ENCODE measurements at places on chromosomes 5 and 9. TPM values are rescaled to one million over a fixed set of nuclear protein-coding genes. Genes with fewer than 3 reads are reported as not detected.

Gene OR1Q1
- not detected for polyA plus RNA-seq

DNA sequence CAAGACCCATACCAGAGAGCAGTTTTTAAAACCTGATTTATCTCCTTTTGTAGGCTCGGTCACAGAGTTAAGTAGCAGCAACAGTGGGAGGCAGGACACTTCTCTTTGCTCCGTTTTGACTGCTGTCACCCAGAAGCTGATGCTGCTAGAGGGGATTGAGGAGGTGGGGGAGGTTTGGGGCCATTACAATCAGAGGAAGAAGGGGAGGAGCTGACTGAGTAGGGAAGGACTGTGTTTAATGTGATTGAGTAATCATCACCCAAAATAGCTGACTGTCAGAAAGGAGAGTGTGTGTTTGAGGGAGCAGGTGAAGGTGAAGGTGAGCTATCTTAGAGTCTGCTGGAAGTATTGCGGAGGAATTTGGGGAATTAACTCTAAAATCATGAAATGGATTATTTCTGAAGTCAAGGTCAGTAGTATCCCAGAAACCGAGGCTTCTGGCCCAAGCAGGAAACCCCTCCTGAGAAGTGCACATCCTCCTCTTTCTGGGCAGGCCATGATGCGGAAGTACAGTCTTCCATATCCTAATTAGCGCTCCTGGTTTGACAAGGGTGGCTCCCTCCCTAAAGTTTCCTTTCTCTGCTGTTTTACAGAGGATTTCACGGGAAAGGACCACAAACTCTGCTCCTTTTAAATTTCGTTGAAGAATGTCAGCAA is 214.9 kb downstream of the PLK2 start:
- no peak for DNase-seq

Gene CTSV
- 1.8 TPM for polyA plus RNA-seq

DNA sequence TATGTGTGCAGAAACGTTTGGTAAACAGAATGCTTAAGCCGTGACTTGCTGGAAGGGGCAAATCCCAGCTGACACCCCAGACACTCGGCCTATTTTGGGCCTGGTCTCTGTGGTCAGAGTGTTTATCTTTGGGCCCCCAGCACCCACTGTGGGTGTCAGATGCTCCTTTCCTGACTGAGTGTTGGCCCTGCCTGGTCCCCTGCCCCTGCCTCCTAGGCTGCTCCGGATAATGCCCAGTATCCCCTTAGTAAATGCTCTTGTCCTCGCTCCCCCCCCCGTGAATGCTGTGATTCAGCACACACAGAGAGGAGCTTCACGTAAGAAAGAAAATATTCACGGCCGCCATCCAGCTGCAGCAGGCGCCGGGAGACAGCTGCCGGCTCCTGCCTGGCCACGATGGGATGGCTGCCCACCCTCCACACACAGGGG is 11.3 kb upstream of the ANGPTL2 start:
- DNase-seq = peak; percentile 84

GRCh38 chr5:90802474-90803317 is 244.1 kb downstream of the ADGRV1 start:
- no peak for DNase-seq

GRCh38 chr5:111398013-111398412 is 114.3 kb downstream of the STARD4 start:
- DNase-seq = no peak

DNA sequence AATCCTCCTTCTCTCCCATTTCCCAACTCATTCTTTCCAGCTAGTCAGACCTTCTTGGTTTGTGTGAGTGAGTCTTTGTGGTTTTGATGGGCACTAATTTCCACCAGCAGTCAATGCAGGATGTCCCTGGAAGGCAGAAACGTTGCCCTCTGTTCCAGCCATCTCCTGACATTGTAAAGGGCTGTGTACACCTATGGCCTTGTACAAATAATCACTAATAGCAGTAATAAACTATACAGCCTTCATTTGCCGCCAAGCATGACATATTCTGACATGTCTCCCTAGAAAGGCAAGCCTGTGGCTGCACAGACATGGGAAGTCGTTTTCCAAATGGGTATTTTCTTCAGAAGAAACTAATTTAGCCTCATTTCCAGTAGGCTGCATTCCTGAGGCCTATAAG is 18.4 kb upstream of the DENND1A start:
- DNase-seq = no peak

Gene GLIPR2
- 3.2 TPM for polyA plus RNA-seq

- DNase-seq = no peak
These were observed 137.1 kb upstream of the TARS1 start for GRCh38 chr5:33303579-33304095.

- no peak for DNase-seq
These were observed 298.2 kb upstream of the ZNF608 start for GRCh38 chr5:125044491-125045282.

Gene MRPS27
- 40.9 TPM for polyA plus RNA-seq

GRCh38 chr5:65708145-65708544 is 13.8 kb downstream of the SGTB start:
- no peak for DNase-seq

DNA sequence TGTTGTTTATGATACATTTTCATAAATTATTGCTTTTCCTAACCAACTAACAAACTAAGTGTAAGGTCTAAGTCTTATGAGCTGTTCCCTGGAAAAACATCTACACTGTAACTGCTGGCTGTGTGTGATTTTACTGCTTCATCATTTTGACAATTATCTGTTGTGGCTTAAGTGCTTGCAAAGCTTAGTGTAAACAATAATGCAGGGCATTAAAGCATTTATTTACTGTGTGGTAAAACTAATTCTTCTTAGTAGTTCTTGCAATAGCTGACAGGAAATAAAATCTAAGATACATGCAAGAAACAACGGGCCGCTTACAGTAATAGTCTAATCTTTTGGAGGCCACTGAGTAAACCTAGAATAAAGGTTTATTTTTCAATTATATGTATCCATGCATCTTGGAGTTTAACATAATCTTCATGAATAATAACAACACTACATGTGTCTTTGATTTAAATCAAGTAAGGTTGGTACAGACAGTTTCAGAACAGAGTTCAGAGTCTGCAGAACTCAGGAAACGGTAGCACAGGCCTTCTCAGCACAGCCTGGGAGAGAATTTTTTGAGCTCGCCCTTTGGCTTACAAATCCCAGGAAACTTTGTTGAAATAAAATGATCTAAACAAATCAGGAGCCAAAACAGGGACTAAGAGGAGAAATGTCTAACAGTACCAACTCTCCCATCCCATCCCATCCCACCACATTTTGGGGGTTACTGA is 473.1 kb downstream of the NR2F1-AS1 start:
- DNase-seq = no peak

DNA sequence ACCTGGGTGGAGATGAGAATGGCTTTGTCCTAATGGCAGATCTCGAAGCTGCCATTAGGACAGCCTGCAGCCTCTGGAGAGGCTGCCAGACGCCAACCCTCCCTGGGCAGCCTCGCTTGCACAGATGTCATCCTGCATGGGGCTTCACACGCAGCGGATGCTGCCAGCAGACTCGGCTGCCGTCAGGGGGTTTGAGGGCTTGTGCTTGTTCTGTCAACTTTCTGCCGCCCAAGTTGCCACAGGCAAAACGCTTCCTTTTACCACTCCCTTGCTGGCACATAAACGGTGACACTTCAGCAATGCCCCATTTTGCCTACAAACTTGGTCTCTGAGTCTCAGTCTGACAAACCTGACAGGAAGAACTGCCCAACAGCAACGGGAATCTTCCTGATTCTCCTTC is 24.7 kb downstream of the DAP start:
- DNase-seq = no peak

Gene GHR
- polyA plus RNA-seq = 36.6 TPM

DNA sequence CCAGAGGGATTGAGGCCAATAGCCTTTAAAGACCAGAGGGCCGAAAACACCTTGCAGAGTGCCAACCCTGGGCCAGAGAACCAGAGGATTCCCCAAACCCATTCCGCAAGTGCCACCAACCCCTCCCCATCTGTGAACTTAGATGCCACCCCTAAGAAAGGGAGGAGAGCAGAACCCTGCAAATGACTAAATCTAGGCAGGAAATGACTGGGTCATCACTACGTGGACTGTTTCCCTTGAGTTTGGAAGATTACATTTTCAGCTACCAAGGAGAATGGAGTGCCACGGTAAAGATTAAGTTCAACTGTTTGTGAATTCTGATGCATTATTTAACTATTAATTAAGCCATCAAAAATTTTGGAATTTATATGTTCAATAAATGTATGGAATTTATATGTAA is 142.8 kb downstream of the ENC1 start:
- no peak for DNase-seq

- DNase-seq = no peak
These were observed 522.3 kb upstream of the NUDT12 start for GRCh38 chr5:104084896-104085295.

GRCh38 chr5:142782976-142783530 is 12.9 kb downstream of the ARHGAP26 start:
- peak; percentile 43 for DNase-seq

DNA sequence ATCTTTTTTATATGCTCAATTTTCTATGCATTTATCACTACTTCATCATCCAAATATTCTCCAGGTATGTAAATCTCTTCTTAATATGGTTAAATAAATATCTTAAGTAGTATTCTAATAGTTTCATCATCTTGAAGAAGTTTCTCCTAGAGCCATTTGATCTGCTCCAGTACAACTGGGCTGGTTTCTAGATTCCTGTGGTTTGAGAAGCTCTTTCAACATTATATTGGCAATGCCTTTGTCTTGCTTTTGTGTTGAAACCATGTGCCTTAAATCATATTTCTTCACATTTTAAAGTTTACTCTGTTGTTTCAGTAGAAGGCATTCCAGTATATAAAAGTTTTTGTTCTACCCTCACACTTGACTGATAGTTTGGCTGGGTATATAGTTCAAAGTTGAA is 27.6 kb downstream of the MBLAC2 start:
- no peak for DNase-seq

DNA sequence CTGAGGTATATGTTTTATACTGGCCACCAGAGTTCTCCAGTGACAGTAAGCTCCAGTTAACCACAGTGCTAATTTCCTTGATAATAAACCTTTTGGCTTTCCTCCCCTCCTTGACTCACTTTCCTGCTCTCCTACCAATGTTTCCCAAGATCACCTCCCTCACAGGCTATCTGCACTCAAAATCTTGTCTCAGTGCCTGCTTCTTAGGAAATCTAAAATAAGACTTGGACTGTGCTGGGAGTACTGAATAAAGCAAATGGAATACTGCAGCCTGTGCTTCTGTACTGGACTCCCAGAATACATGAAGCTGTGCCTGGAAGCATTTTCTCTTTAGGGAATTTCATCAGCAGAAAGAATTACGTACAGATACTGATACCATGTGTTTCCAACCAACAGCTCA is 1.7 kb upstream of the DCP2 start:
- no peak for DNase-seq

DNA sequence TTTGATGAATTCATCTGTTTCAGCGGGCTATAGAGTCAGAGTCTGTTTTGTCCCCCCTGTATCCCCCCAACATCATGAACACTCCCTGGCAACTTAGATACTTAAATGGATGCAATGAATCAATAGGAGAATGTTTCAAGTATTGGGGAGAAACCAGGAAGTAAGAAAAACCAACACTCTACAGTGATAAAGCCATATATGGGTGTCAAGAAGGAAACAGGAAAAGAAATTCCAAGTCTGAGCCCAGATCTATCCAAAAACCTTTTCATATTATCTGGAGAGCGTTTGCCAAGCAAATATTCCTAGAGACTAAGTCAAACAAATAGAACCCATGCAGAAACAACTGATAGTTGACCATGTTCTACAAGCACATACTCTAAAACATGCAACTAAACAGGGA is 2.3 kb upstream of the GNAQ start:
- DNase-seq = no peak

Gene CIZ1
- 84.7 TPM for polyA plus RNA-seq

Data from psoas muscle (tissue), 8 donors.